ENCODE measurements at places on chromosomes 12 and 14.

GRCh38 chr12:836952-837351 lies 84.6 kb downstream of the WNK1 start:
- no peak for DNase-seq

DNA sequence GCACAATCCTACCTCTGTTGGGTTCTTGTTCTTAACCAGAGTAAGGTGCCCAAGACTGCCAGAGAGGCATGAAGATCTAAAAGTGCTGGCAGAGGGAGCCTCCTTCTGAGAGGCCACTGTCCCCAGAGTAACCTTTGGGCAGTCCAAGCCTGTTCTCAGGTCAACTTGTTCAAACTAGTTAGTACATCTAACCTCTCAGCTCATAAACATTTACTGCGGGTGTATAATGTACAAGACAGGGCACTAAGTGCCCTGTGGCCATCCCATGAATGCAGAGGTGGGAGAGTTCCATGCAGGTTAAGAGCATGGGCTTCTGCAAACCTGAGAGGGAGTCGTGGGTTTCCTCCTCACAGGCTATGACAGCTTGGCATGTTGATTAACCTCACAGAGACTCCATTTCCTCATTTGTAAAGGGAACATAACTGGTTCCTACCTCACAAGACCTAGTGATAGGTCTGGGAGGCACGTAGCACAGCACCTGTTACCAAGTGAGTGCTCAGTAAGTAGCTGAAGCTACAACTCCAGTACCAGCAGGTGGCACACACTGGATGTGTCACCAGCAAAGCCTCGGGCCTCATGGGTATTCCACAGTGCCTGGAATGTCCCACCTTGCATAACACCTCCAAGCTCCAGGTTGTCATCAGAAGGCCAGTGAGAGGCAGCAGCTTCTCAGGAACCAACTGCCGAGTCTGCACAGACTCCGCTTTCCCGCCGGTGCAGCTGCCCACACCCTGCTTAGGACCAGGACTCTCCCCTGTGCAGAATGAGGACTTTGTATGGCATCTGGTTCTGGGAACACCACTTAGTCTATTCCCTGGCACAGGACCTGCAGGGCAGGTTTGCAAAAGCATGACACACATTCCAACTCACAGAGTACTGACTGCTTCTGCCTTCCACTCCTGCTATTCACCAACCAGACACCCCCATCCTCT lies 4.4 kb downstream of the VDR start:
- DNase-seq: no peak

- no peak for DNase-seq
Measured at GRCh38 chr14:100155756-100156616, 3.5 kb downstream of the DEGS2 start.

- no peak for DNase-seq
Measured at GRCh38 chr12:127113945-127114344, 1153.0 kb upstream of the TMEM132C start.

GRCh38 chr12:15662303-15662980 lies 126.7 kb downstream of the EPS8 start:
- DNase-seq: peak; percentile 86

DNA sequence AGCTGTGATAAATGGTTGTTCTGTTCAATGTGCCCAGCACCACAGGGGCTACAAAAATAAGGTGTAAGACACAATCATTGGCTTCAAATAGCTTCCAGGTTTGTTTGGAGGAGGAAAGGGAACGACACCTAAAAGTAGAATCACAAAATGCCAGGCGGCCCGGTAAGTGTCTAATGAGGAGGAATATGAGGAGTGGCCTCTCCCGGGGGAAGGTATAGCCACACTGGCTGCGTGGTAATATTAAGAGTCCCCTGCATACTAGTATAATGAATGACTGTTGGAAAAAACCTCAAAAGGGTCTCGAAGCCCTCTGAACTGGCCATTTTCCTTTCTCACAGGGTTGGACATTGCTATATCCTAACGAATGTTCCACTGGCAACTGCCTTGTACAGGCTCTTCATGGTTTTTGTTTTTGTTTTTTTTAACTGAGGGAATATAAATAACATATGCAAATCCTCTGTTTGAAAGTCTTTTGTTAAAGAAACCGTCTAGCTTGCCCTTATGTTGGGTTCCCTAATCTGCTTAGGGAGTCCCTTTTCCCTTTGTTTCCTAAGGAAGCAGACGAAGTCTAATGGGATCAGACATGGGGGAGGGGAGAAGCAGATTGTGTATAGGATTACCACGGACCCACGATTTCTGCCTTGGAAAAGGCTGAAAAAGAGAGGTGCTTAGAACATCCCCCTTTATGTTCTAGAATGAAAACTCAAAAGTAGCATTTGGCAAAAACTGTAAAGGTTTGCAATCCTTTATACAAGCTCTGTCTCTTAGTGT lies 4.2 kb downstream of the CCDC60 start:
- no peak for DNase-seq

DNA sequence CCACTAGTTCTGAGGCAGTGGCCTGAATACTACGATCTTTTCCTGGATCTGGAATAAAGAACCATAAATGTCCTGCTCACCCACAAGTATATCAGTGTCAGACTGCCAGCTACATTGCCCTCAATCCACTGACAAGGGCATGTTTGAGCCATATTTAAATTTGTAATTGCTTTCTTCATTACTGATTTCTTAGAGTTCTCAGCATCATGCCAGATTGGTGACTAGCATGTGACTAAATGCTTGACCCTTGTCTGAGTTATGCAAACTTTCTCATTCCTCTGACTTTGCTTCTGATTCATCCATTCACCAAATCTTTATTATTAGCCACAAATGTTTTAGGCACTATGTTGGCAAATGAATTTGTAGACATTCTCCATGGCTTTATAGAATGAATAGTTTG lies 143.6 kb upstream of the SLC16A7 start:
- DNase-seq: peak; percentile 85

- no peak for DNase-seq
Measured at GRCh38 chr14:23043145-23043544, 1.1 kb downstream of the PSMB11 start.

- DNase-seq: peak; percentile 69
Measured at GRCh38 chr12:14993537-14994266, 20.9 kb downstream of the PDE6H start.

- no peak for DNase-seq
Measured at GRCh38 chr14:78005325-78005724, 164.8 kb upstream of the NRXN3 start.

DNA sequence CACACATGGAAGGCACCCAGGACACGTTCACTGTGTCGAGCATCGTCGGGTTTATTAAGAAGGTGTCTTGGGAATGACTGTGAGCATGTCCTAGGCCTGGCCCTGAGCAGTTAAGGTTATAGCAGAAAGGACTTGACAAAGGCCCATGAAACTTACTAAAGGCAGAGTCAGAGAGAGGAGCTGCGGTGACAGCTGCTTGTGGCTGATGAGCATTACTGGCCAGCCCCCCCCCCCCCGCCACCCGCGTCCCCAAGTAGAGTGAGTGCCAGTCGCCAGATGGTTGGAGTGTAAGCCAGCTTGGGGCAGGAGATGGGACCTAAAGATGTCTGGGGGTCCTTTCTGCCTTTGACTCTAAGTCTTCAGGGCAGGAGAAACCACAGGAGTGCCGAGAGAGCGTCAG lies 169.9 kb downstream of the TSPAN9 start:
- no peak for DNase-seq

GRCh38 chr12:75571204-75571603 lies 59.8 kb upstream of the KRR1 start:
- DNase-seq: no peak

DNA sequence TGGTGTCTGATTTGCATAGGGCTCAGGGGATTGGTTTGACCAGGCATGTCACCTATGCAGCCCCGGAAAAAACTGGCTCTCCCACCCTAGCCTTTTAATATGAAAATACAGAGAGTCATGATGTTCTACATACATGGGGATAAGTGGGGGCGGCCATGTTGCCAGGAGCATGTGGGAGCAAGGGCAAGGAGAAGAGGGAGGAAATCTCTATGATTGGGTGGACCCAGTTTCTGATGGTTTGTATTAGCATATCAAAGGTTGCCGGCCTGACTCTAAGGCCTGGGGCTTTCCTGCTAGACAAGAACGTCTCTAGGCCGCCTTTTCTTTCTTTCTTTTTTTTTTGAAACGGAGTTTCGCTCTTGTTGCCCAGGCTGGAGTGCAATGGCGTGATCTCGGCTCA lies 123.4 kb upstream of the CPSF6 start:
- no peak for DNase-seq

DNA sequence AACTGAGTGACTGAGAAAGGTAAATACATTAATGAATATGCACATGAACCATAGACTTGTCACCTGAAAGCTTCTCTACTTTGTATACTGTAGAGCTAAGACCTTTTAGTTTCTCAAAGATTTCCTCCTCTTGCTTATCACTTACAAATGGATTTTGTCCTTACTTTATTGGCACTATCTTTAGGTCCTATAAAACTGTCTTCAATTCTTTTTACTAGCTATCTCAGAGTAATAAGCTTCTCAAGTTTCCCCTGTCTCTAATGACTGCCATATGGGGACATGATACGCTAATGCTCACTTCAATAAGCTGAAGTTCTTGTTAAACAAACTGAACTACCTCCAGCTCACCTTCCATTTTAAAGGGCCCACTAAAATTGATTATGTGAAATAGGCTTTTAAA lies 468.2 kb upstream of the CCDC196 start:
- no peak for DNase-seq

DNA sequence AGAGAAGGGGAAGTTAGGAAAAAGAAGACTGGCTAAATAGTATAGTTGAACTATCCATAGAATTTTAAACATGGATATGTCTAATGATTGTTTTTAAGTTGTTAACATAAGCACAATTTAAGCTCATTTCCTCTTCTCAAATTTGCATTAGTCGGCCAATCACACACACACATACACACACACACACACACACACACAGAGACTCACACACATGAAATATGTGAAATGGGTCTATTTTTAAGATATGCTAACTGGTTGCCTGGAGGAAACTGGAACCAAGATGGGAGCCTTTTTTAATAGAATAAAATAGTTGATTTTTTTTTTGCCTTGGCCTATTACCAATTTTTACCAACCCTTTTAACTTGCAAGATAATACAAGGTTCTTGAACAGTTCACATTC lies 24.0 kb upstream of the STYK1 start:
- DNase-seq: no peak

DNA sequence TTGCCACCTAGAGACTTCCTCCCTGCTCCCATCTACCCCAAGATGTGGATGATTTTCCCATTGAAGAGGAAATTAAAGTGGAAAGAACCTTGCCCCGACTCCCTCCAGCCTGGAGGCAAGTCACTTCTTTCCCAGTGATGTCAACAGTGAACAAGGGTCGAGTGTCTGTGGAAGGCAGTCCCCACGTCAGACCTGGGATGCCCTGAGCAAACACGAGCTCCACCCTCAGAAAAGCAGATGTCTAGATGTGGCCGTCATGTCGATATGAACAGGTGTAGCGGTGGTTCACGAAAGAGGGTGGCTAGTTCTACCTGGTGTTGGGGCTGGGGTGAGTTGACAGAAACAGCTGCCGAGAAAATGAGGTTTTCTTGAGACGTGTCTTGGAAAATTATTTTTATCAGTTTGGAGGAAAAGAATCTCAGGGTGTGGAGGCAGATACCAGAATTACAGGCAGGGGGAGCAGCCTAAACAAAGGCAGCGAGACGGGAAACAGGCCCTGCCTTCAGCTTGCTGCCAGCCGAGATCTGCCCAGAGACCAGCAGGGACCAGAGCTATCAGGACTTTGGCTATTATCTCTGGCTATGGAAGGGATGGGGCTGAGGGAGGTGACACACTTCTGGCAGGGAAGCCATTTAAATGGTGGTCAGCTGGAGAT lies 25.9 kb downstream of the SYNDIG1L start:
- DNase-seq: peak; percentile 32

DNA sequence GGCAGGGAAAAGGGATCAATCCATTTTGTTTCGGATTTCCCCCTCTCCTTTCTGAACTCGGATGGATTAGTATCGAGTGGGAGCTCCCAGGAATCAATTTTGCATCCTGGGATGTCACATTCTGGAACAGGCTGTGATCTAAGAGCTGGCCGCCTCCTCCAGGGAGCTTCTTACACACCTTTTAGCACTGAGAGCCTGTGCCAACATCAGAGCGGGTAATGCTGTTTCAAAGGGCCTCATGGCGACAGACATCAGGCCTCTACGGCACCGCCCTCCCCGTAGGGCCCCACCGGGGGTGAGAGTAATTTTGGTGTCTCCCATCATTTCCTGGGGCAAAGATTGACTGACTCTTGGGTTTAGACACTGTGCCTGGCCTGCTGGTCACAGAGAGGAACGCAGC lies 2.7 kb downstream of the GALNT9 start:
- DNase-seq: no peak

DNA sequence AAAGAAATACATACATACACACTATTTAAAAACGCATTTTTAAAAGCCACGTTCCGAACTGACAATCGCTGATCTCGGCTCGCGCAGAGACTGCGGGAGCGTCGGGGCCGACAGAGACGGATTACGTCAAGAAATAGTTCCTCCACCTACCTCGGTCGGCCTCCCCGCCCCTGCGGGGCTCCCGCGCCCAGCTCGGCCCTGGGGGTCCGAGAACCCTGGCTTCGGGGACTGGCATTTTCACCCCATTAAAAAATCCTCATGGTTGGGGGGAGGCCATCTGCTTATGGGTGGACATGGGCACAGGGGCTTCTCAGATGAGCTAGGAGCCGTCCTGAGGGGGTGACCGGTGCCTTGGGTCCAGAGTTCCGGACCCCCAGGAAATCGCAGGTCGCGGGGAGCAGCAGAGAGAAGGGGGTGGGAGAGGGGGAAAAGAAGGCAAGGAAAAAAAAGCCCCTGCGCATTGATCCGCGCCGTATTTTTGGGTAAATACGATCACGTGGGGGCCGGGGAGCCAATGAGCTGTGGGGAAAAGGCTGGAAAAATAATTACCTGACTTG lies 324 bp upstream of the HOXC9 start:
- peak; percentile 72 for DNase-seq

DNA sequence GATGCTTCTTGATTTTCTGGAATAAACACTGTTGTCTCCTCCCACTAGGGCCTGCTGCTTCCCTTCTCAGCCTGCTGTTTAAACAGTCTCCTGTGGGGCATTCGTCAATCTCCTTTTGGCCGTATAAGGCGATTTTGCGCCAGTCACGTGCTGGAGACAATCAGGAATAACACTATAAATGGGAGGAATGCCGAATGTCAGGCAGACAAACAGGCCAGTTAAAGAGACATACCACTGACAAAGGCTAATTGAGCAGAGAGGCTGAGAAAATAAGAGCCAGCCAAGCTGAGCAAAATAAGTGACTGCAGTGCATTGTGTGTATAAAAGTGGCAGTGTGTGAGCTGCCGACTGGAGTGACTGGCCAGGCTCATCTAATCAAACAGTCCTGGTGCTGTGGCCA lies 23.3 kb downstream of the DMAC2L start:
- DNase-seq: peak; percentile 58
